LNCaP clone FGC (cell line): ENCODE measurements at places on chromosomes 7 and 10.

DNA sequence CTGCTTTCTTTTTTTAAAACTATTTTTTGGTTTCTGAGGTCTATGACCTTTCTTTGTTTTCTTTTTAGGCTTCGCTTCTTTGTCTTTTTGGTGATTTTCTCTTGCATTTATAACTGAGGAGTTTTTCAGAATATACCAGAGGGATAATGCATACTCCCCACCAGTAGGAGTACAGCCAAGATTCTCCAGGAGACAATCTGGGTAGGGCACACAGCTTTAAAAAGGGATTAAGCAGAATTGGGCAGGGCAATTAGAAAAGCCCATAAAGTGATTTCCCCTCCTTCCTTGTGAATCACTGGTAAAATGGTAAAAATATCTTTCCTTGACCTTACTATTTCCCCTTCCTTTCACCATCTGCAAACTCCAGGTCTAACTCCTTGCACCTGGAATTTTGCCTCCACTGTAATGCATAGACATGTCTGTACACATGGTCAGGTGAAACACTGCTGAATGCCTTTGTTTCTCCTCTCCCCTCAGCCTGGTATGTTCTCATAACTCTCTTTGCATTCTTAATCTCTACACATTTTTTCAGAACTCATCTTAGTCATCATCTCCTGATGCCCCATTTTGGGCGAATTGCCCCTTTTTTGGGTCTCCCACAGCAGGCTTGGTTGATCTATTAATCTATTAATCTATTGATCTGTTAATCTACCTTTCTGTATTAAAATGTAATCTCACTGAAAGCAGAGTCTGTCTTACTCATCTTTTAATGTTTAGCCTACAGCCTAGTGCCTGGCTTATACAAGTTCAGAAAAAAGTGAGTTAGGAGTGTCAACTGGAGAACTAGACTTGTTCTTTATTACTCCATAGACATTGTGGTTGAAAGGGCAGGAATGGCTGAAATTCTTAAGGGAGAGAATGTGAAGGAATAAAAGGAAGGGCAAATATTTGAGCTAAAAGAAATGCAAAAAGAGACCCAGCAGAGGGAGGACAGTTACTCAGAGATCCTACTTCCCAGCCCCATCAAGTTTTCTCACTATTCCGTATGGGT, 64.6 kb downstream of the MDFIC start:
- no peak for DNase-seq

GRCh38 chr7:116686812-116687419, 14.9 kb downstream of the MET start:
- DNase-seq: no peak

- DNase-seq: no peak
These were observed 1.2 kb downstream of the MNX1 start for GRCh38 chr7:157009170-157009777.

- peak; percentile 4 for DNase-seq
These were observed 31.7 kb upstream of the GALNTL5 start for GRCh38 chr7:151924508-151924907.

GRCh38 chr10:1874533-1874932, 137.2 kb upstream of the ADARB2 start:
- no peak for DNase-seq

DNA sequence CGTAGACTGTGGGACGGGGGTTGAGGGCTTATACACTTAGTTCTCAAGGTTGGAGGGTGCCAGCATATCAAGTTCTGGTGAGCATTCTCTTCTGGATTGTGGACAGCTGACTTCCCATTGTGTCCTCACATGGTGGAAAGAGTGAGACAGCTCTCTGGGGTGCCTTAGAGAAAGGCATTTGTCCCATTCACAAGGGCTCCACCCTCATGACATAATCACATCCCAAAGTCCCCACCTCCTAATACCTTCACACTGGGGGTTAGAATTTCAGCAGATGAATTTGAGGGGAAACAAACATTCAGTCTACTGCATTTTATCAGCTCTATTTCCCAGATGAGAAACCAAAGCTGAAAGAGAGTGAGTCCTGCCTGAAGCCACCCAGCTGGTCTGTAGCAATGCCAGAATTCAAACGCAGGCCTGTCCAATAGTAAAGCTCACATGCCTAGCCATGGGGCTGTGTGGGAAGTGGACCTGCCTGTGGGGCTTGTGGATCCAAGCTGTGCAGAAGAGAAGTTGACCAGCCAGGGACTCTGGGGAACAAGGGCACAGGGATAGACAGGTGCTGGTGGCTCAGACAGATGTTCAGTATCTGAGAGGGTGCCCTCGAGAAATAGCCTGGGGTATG, 34.9 kb upstream of the LOXL4 start:
- DNase-seq: no peak

GRCh38 chr7:117005449-117005848, 52.1 kb downstream of the ST7 start:
- DNase-seq: no peak
